Right renal pelvis (tissue), 4 donors: ENCODE measurements at places on chromosomes 13 and 19.
A peak's percentile ranks its signal among the peaks of the same experiment; 100 is the strongest.

DNA sequence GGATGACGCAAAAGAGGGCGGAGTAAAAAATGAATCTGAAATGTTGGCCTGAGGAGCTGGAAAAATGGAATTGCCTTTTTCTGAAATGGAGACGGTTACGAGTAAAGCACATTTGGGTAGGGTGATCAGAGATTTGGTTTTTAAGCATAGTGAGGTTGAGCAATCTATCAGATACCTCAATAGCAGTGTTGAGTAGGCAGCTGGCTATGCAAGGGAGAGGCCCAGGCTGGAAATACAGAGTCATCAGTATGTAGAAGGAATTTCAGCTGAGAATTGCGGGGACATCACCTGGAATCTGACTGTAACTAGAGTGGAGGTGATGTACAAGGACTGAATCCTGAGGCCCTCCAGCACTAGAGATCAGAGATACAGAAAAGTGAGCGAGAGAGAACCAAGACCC lies 224.8 kb downstream of the LMO7 start:
- no peak for DNase-seq

GRCh38 chr13:53499576-53500133 lies 471.0 kb downstream of the OLFM4 start:
- no peak for DNase-seq

- no peak for DNase-seq
Observed at GRCh38 chr19:12603714-12604113, 6.9 kb downstream of the ZNF490 start.

DNA sequence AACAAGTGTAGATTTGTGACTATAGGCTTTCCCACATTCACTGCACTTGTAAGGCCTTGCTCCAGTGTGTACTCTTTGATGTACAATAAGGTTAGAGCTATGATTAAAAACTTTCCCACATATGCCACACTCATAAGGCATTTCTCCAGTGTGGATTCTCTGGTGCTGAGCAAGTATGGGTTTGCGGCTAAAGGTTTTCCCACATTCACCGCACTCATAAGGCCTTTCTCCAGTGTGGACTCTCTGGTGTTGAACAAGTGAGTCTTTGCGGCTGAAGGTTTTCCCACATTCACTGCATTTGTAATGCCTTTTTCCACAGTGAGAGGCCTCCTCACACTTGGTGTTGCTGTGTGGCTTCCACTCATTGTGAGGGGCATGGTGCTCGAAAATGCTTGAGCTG lies 3.7 kb downstream of the ZNF772 start:
- no peak for DNase-seq

DNA sequence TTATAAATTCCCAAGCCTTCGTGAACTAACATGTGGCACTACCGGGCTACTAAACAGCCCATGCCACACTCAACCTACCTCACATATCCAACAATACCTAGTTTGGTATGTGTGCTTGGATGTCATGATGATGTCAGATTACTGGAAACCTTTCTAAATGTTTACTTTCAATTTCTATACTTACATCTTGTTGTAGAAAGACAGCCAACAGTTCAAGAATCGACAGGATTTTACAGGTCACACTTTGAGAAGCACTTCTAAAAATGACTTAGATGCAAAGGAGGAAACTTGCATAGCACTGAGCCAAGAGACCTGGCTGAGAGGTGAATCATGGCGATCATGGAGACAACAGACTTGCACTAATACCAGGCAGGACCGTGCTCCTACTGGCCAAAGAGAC lies 209.9 kb downstream of the COL4A1 start:
- no peak for DNase-seq

DNA sequence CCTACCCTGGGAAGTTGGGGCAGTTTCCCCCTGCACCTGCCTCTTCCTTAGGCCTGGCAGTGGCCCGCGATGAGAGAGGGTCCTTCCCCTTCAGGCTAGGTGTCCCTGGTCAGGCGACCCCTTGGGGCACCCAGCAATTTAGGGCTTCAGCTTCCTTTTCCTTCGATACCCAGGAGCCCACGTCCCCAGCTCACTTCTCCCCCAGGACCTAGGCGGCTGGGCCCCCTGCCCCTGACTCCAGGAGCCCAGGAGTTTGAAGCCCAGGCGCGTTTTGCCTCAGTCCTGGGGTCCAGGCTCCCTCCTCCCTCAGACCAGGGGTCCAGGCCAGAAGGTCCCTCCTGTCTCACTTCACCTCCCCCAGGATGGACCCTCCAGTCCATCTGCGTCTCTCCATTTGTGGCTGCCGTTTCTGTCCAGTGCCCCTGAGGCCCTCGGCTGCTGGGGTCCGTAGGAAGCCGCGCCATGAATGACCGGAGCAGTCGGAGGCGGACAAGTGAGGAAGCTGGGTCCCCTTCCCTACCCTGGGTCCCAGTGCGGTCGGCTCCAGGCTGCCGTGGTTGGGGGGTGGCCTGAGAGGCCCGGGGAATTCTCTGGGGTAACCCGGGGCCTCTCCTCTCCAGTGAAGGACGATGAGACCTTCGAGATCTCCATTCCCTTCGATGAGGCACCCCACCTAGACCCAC lies 714 bp downstream of the CCDC106 start:
- DNase-seq, result no peak

GRCh38 chr13:76516013-76516412 lies 370.2 kb downstream of the KCTD12 start:
- DNase-seq, result no peak

- DNase-seq, result no peak
Observed at GRCh38 chr19:46447824-46448223, 19.1 kb upstream of the PNMA8C start.

GRCh38 chr19:40229484-40229883 lies 3.0 kb upstream of the CCNP start:
- DNase-seq, result no peak

- no peak for DNase-seq
Observed at GRCh38 chr13:32297206-32297605, 18.0 kb downstream of the ZAR1L start.

DNA sequence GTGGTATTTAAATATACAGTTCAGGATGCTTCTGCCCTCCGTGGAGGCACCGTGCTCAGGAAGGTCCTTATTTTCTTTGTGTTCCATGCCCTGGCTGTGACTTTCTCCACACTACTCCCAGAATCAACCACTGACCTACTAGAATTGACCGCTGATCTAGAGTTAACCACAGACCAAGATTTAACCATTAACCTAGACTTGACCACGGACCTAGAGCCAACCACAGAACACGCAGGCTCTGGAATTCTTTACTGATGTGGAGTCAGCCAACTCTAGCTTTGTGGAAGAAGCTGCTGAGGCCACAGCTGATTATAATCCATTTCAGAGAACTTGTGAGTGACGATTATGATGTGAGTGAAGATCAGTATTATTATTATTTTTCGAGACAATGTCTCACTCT lies 18.0 kb downstream of the GTF2F2 start:
- DNase-seq, result no peak

- DNase-seq, result no peak
Observed at GRCh38 chr19:29976151-29976943, 34.3 kb downstream of the URI1 start.

DNA sequence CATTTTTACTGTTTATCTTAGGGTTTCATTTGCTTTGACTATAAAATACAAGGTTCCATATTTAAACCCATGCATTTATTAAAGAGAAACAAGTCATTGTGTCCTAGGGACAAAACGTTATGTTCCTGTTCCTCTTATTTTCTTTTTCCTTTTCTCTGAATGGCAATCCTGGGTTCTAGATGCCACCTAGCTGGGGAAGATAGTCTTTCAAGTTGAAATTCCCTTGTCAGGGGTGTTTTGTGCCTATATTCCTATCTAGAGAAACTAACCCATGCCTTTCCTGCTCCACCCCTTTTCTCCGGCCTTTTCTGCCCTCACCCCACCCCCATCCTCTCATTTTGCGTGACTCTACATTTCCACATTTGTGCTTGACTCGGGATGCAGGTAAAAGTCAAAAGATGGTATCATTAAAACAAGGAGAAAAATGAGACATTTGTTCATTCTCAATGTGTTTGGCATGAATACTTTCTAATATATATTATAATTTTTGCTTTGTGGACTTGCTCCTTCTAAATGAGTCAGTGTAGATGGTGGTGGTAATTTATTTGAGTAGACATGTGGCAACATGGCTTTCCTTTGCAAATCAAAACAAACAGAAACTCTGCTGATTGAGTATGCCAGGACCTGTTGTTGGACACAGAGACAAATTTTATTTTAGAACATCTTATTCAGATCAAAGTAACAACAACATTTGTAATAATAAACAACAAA lies 26.8 kb upstream of the STARD13 start:
- DNase-seq, result no peak

GRCh38 chr19:43848821-43849220 lies 21.7 kb downstream of the ZNF283 start:
- DNase-seq, result no peak

DNA sequence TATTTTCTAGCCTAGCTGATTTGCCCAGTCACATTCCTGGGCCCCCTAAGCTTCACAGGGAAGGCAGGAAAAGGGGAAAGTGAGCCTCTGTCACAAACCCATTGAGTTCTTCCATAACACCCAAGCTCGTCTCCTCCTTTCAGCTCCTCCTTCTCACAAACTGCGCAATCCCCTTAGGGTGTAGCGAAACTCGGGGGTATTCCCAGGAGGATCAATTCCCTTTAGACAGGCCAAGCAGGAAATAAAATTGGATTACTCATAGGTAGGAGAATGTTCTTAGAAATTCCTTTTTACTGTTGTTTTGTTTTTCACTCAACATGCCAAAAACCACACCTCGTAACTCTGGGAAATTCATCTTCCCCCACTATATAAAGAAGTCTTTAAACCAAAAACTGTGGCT lies 139.3 kb downstream of the IRS2 start:
- no peak for DNase-seq

DNA sequence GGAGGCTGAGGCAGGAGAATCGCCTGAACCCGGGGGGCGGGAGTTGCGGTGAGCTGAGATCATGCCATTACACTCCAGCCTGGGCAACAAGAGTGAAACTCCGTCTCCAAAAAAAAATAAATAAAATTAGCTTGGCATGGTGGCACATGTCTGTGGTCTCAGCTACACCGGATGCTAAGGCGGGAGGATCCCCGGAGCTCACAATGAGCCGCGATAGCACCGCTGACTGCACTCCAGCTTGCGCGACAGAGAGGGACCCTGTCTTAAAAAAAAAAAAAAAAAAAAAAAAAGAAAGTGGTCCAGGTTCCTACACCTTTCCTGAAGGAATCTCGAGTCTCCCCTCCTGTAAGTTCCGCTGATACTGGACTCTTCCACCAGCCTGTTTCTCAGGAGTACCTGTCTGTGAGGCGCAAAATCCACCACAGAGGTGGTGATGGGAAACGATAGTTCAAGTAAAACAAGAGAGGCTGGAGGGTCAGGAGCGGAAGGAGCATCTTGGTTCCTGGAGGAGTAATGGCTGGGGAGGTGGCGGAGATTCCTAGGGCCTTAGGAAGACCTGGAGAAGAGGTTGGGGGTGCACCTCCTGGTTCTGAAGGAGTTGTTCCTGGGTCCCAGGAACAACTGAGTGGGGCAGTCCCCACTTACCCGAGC lies 471 bp downstream of the FUT1 start:
- no peak for DNase-seq

DNA sequence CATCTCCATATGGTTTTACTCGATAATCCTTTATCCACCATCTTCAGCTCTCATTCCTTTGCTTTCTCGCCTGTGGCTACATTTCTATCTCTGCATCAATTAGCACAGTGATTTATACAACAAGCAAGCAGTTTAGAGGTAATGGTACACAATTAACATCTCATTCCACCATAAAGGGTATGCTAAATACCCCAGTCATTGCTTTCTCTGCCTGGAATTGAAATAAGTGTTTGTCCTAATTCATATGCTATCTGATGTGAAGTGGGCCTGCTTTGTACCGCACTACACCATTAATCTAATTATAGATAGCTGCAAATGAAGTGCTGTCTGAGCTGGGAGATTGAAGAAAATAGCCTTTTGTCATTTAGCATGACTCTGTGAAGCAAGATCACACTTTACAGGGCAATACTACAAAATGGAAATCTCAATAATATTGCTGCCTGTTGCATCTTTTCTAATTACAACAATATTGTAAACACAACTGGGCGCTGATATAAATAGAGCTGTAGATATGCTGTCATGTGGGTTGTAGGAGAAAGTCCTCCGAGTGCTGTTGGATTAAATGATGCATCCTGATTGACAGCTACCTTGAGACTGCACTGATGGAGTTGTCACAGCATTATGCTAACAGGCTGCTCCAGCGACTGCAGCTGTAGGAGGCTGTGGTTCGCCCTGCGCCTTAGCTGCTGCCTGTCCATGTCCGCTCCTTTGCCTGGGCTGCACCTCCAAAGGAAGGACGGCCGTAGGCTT lies 78.2 kb downstream of the GGACT start:
- DNase-seq, result no peak

- DNase-seq, result peak; percentile 29
Observed at GRCh38 chr19:10505583-10506229, 2.5 kb upstream of the KEAP1 start.

GRCh38 chr19:57665261-57665806 lies 3.4 kb upstream of the ZSCAN4 start:
- no peak for DNase-seq

DNA sequence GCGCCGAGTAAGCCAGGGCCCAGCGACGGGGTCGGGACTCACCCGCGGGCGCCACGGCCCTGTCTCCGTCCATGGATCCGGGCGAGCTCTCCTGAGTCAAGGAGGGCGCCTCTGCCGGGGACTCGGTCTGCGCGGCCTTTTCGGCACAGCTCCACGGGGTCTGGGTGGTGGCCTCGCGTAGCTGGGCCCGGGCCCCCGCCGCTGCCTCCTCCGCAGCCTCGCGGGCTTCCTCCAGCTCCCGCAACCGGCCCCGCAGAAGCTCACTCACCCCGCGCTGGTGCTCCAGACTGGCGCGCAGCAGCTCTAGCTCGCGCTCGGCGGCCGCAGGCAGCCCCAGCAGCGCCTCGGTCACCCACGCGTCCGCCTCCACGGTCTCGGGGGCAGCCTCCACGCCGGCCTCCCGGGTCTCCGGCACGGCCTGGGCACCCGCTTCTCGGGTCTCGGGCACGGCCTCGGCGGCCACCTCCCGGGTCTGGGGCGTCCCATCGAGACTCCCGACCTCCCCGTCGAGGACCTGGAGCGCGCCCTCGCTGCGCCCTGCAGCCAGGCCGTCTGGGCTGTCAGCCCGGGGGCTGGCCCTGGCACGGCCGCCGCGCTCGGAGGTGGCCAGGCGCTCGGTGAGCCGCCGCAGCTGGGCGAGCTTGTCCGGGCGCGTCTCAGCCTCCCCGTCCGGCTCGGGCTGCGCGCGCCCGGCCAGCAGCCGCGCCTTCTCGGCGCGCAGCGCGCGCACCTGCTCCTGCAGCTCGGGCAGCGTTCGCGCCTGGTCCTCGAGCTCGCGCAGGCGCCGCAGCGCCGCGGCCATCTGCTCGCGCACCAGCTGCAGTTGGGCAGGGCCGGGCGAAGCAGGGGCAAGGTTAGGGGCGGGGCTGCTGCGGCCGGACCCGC lies 8.4 kb downstream of the KANK3 start:
- DNase-seq, result no peak

DNA sequence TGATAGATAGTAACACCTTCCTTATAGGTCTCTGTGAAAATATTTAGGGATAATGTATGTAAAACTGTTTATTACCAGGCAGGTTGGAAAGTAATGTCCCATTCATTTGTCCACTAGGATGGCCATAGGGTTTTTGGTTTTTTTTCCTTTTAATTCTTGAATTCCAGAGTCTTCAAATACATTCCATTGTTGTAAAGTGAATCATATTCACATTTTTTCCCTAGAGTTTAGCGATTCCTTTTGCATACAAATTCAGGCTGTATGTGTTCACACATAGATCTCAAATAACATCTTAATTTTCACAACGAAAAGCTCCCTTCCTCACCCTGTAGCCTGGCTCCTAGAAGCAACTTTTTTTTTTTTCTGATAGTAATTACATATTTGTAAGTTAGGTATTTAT lies 1.8 kb upstream of the ZNF557 start:
- DNase-seq, result no peak

GRCh38 chr13:32378012-32378411 lies 49.9 kb downstream of the N4BP2L1 start:
- no peak for DNase-seq

- no peak for DNase-seq
Observed at GRCh38 chr13:31053091-31053490, 108.6 kb downstream of the HSPH1 start.
